ENCODE measurements at places on chromosomes 2 and 18. TPM values are rescaled to one million over a fixed set of nuclear protein-coding genes. Genes with fewer than 3 reads are reported as not detected.

GRCh38 chr2:20410556-20411277 lies 36.2 kb upstream of the RHOB start:
- no peak for DNase-seq

DNA sequence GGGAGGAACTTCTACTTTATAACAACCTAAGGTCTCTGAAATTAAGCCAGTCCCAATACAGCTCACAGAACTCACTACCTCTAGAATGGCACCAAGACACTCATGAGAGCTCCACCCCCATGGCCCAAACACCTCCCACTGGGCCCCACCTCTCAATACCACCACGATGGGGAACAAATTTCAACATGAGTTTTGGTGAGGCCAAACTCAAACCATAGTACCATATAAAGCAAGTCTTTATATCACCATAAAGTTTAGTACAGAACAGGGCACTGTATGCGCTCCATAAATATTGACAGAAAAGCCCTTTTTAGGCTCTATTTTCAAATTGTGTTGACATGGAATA lies 3.3 kb downstream of the AFG3L2 start:
- DNase-seq: no peak

DNA sequence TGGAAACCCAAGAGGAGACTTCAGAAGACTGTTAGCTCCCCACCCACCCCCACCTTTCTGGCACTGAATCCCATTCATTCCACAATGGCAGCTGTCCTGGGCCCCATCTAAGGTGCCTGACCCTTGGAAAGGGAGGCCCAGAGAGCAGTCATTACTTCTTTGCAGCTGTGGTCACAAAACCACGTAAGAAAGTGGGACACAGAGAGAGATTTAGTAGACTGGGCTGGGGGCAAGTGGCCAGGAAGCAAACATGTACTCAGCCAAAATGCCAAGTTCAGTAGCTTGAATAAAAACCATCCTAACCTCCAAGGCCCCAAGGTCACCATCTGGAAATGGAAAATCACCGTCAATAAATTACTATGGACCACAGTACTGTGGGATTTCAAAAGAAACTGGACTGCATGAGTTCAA lies 381.4 kb downstream of the TNS1 start:
- no peak for DNase-seq

DNA sequence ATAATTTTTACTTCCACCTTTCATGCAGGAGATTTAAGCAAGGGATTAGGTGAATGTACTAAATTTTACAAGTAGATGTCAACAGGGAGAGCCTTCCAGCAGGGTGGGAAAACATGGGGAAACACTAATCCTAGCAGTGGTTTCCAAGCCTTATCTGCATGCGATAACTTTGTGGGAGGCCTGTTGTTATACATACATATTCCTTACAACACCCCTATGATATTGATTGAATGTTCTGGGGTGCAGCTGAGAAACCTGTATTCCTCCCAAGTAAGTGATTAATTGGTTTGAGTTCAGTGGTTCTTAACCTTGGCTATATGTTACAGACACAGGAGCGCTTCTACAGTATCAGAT lies 65.9 kb downstream of the COL4A4 start:
- DNase-seq: no peak

GRCh38 chr2:177885828-177886466 lies 186.6 kb downstream of the PDE11A start:
- no peak for DNase-seq

- DNase-seq: no peak
Observed at GRCh38 chr2:200494048-200494447, 15.8 kb downstream of the KCTD18 start.

GRCh38 chr2:210562502-210563080 lies 6.2 kb downstream of the CPS1 start:
- DNase-seq: no peak

- DNase-seq: no peak
Observed at GRCh38 chr2:55138014-55138881, 88.0 kb upstream of the RTN4 start.

- DNase-seq: peak; percentile 18
Observed at GRCh38 chr2:219018726-219019125, 22.6 kb downstream of the CFAP65 start.

DNA sequence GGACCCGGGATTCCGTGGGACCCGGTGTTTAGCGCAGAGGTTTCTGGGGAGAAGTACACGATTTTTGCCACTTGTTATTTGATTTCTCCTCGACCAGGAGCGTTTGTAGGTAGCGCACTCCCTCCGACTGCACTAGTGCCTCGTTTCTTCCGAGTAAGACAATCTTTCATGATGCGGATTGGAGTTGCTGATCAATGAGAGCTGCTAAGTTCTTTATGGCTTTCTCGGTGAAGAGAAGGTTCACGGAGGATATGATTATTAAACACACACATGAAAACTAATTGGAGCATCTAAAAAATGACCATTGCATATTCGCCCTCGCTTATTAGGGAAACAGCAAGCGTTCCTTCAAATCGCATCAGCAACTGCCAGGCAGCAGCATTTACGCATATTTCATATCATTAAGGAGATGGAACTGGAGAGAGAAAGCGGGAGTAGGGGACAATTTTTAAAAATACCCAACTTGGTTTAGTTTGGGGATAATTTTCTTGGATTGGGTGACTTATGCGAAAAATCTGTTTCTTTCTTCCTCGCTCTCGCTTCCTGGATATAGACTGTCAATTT lies 616 bp downstream of the EML6 start:
- DNase-seq: no peak

GRCh38 chr2:2899826-2900225 lies 477.8 kb downstream of the EIPR1 start:
- DNase-seq: no peak

DNA sequence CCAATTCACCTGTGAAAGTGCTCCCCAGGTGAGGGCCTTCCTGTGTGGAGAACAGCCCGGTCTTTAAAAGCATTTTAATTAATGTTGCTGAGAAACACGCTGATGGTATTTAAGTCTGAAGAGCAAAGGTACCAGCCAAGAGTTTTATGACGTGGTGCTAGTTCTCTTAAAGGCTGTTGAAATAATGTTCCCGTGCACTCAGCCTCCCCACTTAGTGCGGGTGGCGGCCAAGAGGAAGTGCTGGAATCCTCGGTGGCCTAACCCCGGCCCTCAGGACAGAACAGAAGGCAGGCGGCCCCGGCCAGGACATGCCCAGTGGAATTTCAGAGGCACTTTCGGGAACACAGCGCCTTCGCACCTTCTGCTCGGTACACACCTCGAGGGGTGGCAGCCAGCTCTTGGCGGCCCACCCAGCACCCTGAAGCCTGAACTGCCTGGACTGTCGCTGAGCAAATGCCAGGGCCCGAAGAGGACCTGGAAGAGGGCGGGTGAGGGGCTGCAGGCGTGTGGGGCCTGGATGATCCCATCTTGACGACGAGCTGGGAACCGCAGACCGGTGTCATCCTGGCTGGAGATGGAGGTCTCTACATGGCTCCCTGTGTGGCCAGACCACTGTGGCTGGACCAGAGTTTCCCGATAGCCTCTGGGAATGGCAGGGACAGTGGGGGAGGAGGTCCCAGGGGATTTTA lies 142.9 kb downstream of the ASB1 start:
- no peak for DNase-seq

DNA sequence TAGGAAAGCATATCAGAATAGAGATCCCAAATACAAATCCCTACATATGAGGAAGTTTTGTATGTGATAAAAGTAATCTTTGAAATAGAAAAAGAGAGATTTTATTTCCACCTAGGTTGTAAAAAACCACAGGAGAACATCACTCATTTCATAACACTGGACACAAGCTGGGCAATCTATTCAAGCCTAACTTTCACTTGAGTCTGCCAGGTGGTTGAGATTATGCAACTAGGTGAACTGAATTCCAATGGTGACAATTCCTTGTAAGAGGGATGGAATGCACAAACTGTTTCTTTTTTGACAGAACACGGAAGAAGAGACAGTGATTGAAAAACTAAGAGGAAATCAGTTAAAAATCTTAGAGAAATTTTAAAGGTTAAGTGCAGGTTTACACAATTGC lies 619.6 kb upstream of the TMEFF2 start:
- no peak for DNase-seq

GRCh38 chr2:9895669-9896590 lies 52.7 kb downstream of the TAF1B start:
- no peak for DNase-seq

GRCh38 chr2:47050021-47050760 lies 104.9 kb downstream of the STPG4 start:
- no peak for DNase-seq

- no peak for DNase-seq
Observed at GRCh38 chr2:158460632-158461297, 4.0 kb downstream of the PKP4 start.

GRCh38 chr2:219499058-219499307 lies 292 bp downstream of the GMPPA start:
- no peak for DNase-seq

DNA sequence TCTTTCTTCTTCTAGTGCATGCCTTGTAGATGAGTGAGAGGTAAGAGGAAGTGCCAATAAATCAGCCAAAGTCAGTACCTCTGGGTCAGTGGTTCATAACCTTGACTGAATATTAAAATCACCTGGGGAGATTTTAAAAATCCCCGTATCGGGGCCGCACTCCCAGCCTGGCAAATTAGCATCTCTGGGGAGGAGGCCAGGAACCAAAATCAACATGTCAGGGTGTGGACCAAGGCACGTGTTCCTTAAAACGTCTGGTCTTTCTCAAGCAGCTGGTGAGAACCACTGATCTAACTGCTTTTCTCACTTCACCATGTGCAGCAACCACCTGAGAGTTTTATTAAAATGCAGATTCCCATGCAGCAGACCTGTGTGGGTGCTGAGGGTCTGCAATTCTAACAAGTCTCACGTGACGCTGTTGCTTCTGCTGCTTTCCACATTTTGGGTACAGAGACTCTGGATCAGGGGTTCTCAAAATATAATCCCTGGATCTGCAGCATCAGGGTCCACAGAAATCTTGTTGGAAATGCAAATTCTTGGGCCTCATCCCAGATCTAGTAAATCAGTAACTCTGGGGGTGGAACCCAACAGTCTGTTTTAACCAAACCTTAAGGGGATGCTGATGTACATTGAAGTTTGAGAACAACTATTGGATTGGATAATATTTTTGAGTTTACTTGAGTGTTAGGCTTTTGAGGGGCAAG lies 49.5 kb downstream of the CHST9 start:
- DNase-seq: no peak

GRCh38 chr18:76374330-76375281 lies 120.4 kb downstream of the ZNF516 start:
- DNase-seq: no peak

- DNase-seq: no peak
Observed at GRCh38 chr2:29215073-29215472, 99.9 kb downstream of the CLIP4 start.

DNA sequence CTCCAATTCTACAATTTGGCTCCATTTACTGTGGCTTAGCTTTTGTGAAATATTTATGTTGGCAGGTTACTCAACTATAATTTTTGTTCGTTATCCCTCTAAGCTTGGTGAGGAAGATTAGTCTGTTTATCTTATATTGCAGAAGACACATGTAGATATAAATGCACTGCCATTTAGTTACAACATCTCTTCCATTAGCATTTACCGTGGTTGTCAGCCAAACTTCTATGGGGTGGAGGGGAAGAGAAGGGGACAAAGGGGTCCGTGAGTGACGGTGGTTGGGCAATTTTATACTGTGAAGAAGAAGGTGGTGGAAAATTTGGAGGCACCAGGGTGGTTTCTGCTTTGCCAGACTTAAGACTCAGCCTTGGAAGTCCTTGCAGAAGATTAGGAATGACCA lies 117.6 kb upstream of the CXCR4 start:
- no peak for DNase-seq

GRCh38 chr18:79484661-79485621 lies 89.2 kb downstream of the NFATC1 start:
- DNase-seq: peak; percentile 17

ERFE gene
- 0.38 TPM for total RNA-seq

RIT2 gene
- 0.44 TPM for total RNA-seq

LBX2 gene
- total RNA-seq: 1.0 TPM

STAT4 gene
- total RNA-seq: 2.7 TPM

SOCS6 gene
- total RNA-seq: 49.6 TPM

CTAGE1 gene
- not detected for total RNA-seq

IL36RN gene
- total RNA-seq: not detected

SPP2 gene
- not detected for total RNA-seq

EFR3B gene
- total RNA-seq: 1.9 TPM

DCC gene
- total RNA-seq: 0.34 TPM

GTF2A1L gene
- 8.6 TPM for total RNA-seq

TMEFF2 gene
- total RNA-seq: not detected

PLEKHH2 gene
- 25.6 TPM for total RNA-seq
